GM12864 (cell line): ENCODE measurements at places on chromosomes 6 and 20.

GRCh38 chr6:36626636-36627035, 32.5 kb downstream of the SRSF3 start:
- no peak for DNase-seq

DNA sequence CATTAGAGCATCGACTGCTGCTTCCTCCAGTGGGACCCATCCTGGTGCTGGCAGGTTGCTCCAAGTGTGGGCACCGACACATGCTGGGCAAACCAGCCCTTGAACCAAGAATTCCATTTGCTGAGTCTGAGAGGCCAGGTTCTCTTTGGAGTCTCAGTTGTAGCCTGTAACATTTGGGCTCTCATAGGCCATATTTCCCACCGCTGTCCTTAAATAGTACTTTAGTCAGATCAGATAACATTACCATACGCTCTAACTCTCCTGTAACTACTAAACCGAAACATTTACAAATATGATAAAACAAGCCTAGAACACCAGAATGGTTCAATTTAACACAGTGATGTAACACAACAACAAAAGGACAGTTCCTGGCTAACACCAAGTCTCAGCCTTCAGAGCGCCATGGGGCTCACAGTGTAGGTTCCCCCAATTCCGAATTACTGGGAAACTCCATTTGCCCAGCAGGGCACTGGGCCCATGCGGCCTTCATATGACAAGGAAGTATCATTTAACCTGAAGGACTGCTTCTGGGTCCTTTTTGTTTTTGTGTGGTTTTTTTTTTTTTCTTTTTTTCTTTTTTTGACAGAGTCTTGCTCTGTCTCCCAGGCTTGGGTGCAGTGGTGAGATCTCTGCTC, 28.4 kb upstream of the CD93 start:
- no peak for DNase-seq

DNA sequence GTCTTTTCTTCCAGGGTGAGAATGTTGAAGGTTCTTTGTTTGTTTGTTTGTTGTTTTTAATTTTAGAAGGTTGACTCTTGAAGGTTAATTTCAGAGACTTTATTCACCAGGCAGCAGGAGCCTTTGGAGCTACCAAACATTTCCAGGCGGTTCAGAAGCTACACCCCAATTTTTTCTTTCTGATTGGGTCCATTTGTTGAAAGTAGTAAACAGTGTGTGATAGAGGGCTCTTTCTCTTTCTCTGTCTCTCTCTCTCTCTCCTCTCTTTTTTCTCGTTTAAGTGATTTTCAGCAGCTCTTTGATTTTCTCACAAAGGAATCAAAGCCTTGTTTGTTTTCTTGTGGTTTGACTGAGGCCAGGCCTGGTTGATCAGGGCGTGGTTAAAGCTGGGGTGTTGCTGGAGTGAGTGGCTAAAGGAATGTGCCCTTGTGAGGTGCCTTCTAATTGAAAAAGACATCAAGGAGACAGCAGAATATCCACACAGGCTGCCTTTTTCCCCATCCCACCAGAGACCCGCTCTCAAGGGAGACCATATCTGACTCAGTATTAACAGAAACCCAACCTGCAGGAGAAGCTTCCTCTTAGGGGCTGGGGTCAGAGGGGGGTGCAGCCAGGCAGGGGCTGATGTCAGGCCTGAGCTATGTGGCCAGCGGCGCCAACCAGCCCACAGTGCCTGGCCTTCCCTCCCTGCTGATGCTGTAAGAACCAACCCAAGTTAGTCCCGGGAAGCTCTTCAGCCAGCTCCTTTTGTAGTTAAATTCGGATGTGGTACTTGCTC, 40.4 kb upstream of the NAA20 start:
- no peak for DNase-seq

- DNase-seq: no peak
Observed at GRCh38 chr6:8948733-8949132, 513.4 kb upstream of the SLC35B3 start.

GRCh38 chr6:56518995-56519767, 123.5 kb downstream of the DST start:
- no peak for DNase-seq

DNA sequence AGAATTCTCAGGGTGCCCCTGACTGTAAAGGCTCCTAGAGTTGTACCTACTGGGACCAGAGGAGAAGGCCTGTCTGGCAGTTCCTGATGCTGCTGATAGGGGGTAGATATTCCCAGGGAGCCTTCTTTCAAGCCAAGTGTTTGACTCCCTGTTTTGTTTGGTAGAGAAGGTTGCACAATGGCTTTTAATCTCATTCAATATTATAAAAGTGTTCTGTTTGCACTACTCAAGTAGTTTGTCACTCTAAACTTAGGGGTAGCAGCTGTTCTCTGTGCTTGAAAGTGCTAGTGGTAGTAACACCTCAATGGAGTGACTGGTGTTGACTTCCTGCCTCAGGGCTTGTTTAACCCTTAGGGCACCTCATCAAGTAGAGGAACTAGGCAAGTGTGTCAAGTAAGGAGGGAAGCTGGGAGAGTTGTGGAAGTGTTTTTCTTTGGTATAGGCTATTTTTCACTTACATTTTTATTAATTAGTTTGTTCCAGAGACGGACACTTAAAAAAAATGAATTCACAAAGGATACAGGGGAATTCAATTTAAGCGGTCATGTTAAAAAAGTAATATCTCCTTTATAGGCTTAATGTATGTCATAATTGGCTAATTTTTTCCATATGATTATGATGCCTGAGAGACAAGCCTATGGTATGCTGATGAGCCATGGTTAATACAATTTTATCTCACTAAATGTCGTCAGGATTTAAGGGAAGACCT, 38.1 kb downstream of the BICRAL start:
- no peak for DNase-seq

DNA sequence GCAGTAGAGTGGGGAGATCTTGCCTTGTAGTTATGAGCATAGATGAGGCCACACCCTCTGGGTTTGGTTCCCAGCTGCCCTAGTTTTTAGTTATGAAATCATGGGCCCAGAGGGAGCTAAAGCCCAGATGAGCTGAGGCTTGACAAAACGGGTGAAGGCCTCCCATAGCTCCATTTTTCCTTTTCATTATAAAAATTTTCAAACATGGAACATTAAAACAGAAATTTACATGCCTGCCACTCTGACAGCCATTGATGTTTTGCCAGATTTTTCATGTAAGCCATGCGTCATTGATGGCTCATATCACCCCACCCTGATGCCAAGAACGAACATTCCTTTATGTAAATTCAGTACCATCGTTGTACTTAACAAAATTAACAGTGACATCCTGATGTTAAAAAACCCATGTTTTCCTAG, 67.9 kb downstream of the IGF2R start:
- no peak for DNase-seq

- DNase-seq: no peak
Observed at GRCh38 chr6:133648581-133648980, 240.3 kb upstream of the TCF21 start.

GRCh38 chr6:115767931-115768330, 292.8 kb downstream of the FRK start:
- no peak for DNase-seq

DNA sequence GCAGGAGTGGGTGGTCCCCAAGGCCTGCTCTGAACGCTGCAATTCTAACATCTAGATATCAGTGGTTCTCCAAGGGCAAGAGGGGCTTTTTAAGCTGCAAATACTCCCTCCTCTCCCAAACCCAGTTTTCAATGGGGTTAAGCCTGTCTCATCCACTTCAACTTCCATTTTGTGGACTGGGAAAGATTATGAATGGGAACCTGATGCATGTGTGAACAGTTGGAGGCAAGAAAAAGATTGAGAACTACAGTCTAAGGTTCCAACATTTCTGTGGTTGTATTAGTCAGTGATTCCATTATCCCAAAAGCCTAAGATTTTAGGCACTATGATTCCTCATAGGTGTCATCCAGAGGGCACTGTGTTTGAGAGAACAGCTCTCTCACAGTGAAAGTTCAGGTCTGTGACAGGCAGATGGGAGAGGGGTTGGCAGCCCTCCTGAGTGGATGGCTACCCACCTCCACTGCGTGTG, 53.7 kb downstream of the HNF4A start:
- no peak for DNase-seq

- DNase-seq: no peak
Observed at GRCh38 chr20:18400460-18400859, 66.4 kb downstream of the DZANK1 start.

GRCh38 chr6:166365806-166366205, 16.9 kb downstream of the MPC1 start:
- DNase-seq: no peak

- DNase-seq: no peak
Observed at GRCh38 chr6:163955096-163955495, 540.6 kb downstream of the QKI start.

DNA sequence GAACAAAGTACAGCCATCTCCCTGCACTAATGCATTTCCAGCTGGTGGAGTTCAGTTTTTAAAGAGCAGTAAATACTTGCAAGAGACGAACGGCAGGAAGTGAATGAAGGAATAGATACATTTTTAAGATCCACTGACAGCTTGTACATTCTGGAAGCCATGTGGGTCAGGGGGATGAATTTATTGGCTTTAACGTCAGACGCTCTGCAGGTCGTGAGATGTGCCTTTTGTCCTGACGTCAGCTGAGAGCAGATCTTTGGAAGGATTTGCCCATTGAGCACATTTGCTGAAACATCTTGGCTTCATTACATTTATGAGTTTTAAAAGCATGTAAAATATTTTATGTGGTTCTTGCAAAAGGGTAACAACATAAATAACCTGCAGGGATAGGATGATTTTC, 29.5 kb upstream of the SALL4 start:
- no peak for DNase-seq

DNA sequence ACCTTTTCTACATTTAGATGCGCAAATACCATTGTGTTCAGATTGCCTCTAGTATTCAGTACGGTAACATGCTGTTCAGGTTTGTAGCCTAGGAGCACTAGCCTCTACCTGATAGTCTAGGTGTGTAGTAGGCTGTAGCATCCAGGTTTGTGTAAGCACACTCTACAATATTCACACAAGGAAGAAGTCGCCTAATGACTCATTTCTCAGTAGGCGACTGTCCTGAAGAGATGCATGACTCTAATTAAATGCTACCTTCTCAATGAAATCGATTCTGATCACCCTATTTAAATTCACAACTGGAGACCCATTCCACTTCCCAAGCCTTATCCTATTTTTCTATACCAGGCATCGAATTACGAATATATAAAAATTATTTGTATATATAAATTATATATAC, 1.3 kb downstream of the MCUR1 start:
- DNase-seq: no peak

DNA sequence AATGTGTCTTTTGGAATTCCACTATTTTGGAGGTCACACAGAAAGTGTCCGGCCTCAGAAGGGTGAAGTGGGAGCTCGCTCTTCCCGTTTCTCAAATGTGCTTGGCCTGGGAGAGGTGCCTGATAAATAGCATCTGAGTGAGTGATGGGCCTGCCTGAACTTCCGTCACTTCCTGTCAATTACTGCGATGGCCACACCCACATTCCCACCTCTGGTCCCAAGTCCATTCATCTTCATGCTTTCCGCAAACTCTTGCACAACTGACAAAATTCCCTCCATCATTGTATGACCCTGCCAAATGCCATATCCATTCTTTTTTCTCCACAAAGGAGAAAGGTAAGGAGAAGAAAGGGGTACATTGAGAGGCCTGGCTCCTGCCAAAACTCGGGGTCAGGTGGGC, 169.0 kb downstream of the QKI start:
- DNase-seq: no peak

DNA sequence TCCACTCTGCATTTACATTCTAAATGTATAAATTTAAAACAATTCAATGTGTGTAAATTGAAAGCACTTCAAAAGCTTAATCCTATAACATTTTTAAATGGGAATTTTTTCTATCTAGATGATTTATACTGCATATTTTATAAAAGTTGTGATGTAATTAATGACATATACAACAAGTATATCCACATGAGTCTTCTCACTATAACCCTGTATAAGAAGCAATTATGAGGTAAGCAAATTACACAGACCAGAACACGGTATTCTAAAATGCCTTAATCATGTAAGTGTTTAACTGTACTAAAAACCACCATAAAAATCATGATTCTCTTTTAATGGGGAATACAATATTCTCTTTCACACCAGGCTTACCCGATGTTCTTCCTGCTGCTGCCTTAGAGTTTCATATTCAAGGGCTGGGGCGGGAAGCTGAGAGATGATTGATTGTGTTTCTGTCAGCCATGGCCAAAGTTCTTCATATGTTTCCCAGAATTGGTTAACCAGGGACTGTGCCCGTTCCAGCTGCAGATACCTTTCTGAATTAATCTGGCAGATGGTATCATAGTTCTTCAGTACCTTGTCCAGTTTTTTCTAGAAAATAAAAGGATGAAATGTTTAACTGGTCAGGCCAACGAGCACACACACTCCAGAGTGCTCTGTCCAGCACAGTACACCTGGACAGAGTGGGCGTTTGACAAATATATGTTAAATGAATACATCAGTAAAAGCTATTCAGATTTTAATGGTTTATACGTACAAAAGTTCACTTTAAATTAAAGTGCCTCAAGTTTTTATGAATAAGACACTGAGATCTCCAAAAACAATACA, 127.4 kb downstream of the DST start:
- no peak for DNase-seq

DNA sequence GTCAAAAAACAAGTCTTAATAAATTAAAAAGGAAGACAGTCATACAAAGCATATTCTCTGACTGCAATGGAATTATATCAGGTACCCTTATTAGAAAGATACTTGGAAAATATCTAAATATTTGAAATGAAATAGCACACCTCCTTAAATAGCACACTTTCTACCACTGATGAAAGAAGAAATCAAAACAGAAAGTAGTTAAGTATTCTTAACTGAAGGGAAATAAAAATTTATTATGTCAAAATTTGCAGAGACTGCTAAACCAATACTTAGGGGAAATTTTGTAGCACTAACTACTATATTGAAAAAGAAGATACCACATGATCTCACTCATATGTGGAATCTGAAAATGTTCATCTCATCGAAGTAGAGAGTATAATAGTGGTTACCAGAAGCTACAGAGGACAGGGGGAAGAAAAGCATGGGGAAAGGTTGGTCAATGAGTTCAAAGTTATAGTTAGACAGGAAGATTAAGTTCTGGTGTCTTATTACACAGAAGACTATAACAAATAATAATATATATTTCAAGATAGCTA, 112.2 kb downstream of the ASCC3 start:
- no peak for DNase-seq

DNA sequence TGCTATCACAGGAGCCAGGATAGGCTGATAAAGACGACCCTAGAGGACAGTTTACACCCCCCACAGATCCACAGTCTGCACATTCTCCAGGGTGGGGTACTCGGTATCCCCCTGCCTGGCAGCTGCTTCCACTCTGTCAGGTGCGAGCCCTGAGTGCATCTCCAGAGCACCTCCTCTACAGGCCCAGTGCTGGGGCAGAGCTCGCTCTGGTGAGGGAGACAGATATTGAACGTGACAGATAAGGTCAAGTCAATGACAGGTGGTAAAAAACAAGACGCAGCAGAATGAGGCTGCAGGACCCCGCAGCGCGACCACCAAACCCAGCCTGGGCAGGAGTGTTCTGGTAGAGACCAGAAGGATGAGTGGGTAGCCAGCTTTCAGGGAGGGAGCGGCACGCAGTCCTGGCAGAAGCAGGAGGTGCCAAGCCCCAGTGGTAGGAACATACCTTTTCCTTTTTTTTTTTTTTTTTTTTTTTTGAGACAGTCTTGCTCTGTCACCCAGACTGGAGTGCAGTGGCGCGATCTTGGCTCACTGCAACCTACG, 12.4 kb upstream of the MYL9 start:
- no peak for DNase-seq
